ENCODE measurements at places on chromosomes 2 and 18.

DNA sequence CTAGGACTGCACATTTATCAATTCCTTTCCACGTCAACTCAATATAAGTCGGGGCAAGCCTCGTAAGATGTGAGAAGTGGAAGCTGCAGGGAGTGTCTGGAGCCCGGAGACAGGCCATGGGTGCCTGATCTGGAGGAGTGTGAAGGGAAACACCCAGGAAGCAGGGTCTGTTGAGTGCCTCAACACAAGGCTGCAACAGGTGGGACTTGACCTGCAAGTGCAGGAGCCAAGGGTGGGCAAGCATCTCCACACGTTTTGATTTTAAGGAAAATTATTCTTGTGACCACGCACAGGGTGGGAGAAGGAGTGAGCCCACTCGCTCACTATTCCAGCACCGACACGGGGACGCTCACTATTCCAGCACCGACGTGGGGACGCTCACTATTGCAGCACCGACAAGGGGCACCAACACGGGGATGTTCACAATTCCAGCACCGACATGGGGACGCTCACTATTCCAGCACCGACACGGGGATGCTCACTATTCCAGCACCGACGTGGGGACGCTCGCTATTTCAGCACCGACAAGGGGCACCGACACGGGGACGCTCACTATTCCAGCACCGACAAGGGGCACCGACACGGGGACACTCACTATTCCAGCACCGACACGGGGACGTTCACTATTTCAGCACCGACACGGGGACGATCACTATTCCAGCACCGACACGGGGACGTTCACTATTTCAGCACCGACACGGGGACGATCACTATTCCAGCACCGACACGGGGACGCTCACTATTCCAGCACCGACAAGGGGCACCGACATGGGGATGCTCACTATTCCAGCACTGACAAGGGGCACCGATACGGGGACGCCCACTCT lies 197.3 kb downstream of the EIPR1 start:
- DNase-seq, result no peak

- no peak for DNase-seq
These were observed 39.8 kb downstream of the SLC66A2 start for GRCh38 chr18:79911344-79912270.

GRCh38 chr2:77522888-77523287 lies 712 bp upstream of the LRRTM4 start:
- no peak for DNase-seq

DNA sequence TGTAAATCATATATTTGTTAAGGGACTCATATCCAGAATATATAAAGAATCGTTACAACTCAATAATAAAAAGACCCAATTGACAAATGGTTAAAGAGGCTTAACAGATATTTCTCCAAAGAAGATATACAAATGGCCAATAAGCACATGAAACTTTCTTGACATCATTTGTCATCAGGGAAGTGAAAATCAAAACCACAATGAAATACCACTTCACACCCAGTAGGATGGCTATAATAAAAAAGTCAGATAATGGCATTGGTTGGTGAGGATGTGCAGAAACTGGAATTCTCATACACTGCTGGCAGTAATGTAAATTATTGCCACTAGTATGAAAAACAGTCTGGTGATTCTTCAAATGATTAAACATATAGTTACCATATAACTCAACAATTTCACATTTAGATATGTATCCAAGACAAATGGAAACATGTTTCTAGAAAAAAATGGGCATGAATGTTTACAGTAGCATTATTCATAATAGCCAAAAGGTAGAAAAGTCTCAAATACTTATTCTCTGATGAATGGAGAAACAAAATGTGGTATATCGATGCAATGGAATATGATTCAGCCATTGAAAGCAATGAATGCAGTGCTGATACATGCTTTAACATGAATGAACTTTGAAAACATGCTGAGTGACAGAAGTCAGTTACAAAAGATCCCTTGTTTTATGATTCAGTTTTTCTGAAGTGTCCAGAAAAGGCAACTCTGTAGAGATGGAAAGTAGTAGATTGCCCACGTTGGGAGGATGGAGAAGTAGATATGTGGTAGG lies 304.6 kb upstream of the ZEB2 start:
- DNase-seq, result no peak

GRCh38 chr18:70246061-70246466 lies 40.6 kb upstream of the RTTN start:
- DNase-seq, result no peak

GRCh38 chr2:78992807-78993517 lies 32.5 kb upstream of the REG3G start:
- DNase-seq, result peak; percentile 45

GRCh38 chr2:689237-689636 lies 12.0 kb upstream of the TMEM18 start:
- DNase-seq, result no peak

GRCh38 chr2:174716785-174717184 lies 47.5 kb downstream of the CHRNA1 start:
- DNase-seq, result no peak

DNA sequence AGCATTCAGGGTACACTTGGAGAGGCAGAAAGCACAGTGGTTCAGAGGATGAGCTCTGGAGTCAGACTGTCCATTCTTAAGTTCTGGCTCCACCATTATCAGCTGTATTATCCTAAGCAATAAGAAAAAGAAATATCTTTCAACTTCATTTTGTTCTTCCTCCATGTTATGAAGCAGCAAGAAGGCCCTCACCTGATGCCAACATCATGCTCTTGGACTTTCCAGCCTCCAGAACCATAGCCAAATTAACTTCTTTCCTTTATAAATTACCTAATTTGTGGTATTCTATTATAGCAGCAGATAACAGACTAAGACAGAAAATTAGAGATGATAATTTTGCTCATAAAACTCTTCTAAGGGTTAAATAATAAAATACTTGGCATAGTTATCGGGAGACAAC lies 137.1 kb downstream of the RBMS1 start:
- no peak for DNase-seq

- no peak for DNase-seq
These were observed 33.7 kb upstream of the ACVR2A start for GRCh38 chr2:147810883-147811765.

DNA sequence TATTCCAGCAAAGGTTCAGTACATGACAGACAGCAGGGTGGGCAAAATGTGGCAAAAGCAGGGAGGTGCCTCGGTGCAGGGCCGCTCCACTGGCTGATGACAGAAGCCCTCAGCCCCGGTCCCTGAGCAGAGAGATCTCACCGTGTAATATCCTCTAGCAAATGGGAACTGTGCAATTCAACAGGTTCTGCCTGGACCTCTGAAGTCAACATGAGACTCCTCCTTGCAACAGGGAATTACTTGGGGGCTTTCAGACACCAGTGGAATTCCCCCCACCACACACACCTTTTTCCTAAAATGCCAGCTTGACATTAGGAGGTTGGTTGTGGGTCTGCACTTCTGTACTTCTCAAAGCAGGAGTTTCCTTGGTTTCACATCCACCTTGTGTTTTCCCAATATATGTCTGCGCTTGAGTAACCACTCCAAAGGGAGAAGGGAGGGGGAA lies 50.8 kb downstream of the SPRED2 start:
- no peak for DNase-seq

GRCh38 chr2:20596973-20597859 lies 53.7 kb downstream of the HS1BP3 start:
- no peak for DNase-seq

DNA sequence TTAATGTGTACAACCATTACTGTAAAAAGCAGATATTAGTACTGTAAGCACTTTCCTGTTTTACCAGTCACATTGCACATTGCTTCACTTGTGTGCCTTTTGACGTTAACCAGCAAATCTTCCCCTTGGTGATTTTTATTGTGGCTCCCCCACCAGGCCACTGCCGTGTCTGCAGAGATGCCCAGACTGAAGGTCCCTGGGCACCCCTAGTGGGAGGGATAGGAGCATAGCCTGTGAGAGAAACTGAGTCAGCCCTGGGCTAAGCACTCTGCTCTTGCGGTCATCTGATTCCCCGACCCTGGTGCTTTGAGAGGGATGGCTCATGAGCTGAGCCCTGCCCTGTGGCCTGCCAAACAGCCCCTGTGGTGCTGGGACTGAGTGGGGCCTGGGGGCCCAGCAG lies 73.4 kb downstream of the INPP4A start:
- no peak for DNase-seq

DNA sequence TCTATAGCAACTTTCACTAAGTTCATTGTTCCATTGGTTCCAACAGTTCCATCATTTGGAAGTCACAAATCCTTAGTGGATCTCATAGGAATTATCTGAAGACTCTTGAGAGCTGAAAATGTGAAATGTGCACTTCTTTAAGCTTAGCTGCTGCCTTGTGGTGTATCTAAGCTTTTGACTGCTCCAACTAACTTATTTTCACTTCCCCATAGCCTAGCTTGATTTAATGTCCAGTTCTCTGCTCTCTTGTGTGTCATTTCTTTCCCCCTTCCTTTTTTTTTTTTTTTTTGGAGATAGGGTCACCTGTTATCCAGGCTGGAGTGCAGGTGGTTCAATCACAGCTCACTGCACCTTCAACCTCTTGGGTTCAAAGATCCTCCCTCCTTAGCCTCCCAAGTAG lies 34.9 kb upstream of the CD302 start:
- DNase-seq, result peak; percentile 4

DNA sequence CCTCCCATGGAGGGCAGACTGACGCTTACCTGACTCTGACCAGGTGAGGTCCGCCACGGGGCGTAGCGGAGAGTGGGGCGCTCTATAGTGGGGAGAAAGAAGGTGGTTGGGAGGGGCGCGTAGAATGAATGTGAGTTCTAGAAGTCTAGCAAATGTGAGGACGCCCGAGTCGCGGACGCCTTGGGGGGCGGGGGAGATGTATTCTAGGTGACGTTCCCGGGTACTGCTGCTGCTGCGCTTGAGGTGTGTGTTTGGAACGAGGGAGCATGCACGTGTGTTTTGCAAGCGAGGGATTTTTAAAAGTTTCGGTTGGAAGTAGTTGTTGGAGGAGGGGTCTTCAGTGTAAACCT lies 758 bp downstream of the RIF1 start:
- DNase-seq, result no peak

DNA sequence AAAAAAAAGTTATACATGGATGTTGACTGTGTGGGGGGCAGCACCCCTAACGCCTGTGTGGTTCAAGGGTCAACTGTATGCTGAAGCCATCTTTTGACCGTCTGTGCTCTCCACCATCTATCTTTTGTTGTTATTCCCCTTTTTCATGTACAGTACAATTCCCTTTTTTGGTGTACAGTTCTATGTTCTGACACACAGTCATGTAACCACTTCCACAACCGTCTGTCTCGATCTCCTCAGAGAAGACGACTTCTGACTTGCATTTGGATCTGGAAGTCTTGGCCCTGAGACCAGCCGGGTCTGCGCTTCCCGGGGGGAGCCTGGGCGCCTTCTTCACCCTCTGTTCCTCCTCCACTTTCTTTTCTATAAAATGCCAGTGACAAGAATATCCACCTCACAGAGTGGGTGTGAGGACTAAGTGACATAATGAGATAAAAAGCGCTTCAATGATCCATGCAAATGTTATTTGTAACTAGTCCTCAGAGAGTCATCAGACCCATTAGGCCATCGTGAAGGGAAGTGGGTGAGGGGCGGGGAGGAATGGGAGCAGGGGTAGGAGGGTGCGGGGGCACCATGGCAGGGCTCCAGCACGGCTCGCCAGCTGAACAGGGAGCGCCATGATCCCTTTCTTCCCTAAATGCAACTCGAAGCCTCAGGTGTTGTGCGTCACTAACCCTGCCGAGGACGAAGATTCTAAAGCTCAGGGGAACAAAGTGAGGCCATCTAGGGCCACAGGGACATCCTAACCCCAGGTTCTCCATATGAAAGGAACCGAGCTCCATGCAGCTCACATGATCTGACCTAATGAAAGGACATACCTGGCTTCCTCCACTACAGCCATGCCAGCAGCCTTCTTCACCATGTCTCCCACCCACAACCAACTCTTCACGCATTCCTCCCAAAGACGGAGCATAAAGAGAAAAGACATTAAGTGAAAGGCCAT lies 16.6 kb downstream of the ADCY3 start:
- DNase-seq, result no peak

- DNase-seq, result no peak
These were observed 6.5 kb downstream of the WIPF1 start for GRCh38 chr2:174590928-174591648.

GRCh38 chr18:50662177-50662576 lies 102.3 kb downstream of the MAPK4 start:
- DNase-seq, result no peak

DNA sequence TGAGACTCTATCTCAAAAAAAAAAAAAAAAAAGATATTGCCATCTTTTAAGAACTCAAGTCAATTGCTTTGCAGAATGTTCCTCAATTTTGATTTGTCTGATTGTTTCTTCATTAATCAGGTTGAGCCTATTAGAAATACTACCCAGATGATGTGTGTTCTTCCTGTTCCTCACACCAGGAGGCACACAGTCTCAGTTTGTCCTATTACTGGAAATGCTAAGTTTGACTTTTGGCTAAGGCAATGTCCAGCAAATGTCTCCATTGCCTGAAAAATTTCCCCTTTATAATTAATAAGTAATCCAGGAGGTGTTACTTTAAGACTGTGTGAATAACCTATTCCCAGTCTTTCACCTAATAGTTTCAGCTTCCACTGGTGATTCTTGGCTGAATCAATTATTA lies 28.4 kb downstream of the BOLA3 start:
- no peak for DNase-seq

GRCh38 chr2:223894968-223895367 lies 50.2 kb downstream of the WDFY1 start:
- no peak for DNase-seq

DNA sequence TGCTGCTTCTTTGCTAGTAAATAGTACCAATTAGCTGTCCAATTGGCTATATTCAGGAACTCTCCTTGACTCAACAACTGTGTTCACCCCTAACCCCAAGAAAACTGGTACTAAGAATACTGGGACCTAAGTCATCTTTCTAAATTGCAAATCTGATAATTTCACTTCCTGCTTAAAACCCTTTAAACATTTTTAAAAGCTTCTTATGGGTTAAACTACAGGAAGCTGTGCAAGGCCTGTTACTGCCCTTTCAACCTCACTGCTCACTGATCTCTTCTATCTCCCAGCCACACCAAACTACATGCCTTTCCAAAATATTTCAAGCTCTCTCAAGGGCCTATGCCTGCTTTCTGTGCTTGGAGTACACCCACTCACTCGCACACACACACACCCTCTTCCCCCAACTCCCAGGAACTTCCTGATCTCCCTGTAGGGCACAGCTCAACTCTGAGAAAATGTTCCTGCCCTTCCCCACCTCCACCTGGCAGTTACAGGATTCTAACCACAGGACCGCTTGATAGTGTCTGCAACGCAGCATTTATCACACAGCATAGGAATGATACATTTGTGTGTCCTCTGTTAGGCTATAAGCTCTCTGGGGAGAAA lies 6.7 kb downstream of the LMAN1 start:
- no peak for DNase-seq

- no peak for DNase-seq
These were observed 31.3 kb downstream of the HS1BP3 start for GRCh38 chr2:20619624-20620024.

GRCh38 chr2:64325477-64325851 lies 128.5 kb upstream of the LGALSL start:
- DNase-seq, result no peak

GRCh38 chr2:143347271-143347695 lies 218.1 kb downstream of the ARHGAP15 start:
- no peak for DNase-seq

GRCh38 chr2:29492701-29493100 lies 377.5 kb downstream of the CLIP4 start:
- DNase-seq, result no peak

Measured in anterior cingulate cortex (tissue), 58 donors.